ENCODE measurements at places on chromosomes 5 and 9.

DNA sequence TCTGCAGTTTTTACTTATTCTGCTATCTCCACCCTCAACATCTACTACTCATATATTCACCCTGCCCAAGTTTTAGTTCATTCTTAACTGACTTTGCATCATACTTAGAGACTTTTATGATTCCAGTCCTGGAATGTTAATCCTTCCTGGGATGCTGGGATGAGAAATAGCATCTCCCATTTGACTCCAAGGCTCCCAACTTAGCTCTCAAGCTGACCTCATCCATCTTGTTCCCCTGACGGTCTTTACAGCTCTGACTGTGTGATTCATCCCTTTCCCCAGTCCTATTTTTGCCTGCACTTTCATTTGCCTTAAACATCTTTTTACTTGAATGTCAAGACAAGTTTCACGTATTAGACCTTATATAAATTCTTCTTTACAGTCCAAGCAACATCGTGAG lies 297.8 kb downstream of the EPB41L4A start:
- no peak for DNase-seq

GRCh38 chr5:172420235-172420939 lies 33.9 kb downstream of the SH3PXD2B start:
- no peak for DNase-seq

DNA sequence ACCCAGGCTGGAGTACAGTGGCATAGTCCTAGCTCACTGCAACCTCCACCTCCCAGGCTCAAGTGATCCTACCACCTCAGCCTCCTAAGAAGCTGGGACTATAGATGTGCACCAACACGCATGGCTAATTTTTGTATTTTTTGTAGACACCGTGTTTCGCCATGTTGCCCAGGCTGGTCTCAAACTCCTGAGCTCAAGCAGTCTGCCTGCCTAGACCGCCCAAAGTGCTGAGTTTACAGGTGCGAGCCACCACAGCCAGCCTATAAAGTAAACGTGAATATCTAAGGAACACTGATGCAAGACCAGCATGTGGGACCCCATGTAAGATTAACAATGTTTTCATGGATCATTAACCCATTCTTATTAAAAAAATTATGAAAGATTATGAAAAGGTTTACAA lies 15.9 kb downstream of the ANXA2R start:
- DNase-seq: no peak

- no peak for DNase-seq
Measured at GRCh38 chr5:95975703-95976102, 14.1 kb upstream of the ELL2 start.

DNA sequence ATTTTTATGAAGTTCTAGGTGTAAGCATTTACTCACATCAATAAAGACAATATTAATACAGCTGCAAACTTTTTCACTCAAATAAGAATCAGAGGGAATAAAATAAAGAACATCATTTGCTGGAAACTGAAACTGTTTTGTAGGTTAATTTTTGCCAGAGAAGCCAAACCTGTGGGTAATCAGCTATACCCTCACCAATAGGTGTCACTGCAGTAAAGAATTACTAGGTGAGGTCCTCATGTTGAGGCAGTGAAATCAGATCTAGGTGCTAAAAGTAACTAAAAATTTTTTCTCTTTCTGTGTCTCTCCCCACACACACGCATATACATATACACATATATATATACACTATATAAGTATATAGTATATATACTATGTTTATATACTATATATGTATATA lies 1016.3 kb upstream of the SEMA6A start:
- DNase-seq: no peak

- no peak for DNase-seq
Measured at GRCh38 chr9:104319685-104320084, 184.4 kb upstream of the OR13F1 start.

GRCh38 chr5:82105457-82105856 lies 133.6 kb downstream of the ATG10 start:
- DNase-seq: no peak

DNA sequence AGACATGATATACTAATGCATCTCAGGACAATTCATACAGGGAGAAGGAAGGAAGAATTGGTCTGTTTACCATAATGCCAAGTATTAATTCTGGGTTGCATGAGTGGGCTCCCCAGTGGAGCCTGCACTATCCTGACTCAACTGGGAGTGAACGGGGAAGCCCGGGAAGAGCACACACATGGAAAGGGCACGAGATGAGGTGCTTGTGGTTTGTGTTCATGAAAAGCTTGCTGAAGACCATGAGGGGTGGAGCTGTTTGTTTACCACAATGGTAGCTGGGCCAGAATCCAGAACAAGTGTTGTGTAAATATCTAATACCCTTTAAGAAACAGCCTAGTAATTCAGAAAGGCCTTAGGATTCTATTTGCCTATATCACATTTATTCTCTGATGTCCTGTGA lies 44.6 kb downstream of the POC5 start:
- DNase-seq: no peak

DNA sequence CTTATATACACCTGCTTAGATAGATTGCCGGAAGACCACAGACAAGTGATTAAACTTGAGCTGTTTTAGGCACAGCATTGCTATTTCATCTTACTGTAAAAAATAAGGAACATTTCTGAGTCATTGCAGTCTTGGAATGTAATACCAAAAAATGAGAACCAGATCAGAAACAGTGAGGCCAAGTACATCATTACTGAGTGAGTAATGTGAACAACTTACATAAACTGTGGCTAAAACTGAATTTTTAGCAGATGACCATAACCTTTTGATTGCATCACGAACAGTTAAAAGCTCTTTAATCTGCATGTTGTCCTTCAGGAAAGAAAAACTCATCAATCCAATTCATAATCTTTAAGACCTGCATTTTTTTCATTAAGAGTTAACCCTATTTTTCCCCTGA lies 157.1 kb upstream of the FGF10 start:
- no peak for DNase-seq

GRCh38 chr5:123700624-123701287 lies 188.8 kb downstream of the CSNK1G3 start:
- no peak for DNase-seq

DNA sequence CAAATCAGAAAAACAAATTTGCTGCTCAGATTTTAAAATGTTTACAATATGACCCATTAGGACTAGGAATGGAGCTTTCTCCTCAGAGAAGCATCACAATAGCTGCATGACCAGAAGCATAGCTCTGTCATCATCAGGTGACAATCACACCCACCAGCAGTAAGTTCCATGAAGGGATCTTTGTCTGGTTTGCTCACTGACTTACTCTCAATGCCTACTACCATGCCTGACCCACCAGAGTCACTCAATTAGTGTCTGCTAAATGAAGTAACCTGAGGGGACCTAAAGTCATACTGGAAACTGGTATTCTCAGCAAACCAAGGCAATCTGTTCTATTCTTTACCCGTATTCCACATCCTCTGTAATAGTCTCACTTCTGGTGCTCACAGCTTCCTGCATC lies 7.7 kb downstream of the ERMP1 start:
- no peak for DNase-seq

- no peak for DNase-seq
Measured at GRCh38 chr5:39783756-39784421, 359.1 kb upstream of the DAB2 start.

- DNase-seq: no peak
Measured at GRCh38 chr9:87542141-87542540, 44.5 kb downstream of the DAPK1 start.

- no peak for DNase-seq
Measured at GRCh38 chr5:96256795-96257470, 176.1 kb downstream of the PCSK1 start.

GRCh38 chr9:14863402-14863801 lies 46.8 kb downstream of the FREM1 start:
- no peak for DNase-seq

- DNase-seq: no peak
Measured at GRCh38 chr5:55679556-55679955, 32.6 kb downstream of the SLC38A9 start.

GRCh38 chr5:176400382-176401156 lies 12.0 kb downstream of the HIGD2A start:
- DNase-seq: no peak

DNA sequence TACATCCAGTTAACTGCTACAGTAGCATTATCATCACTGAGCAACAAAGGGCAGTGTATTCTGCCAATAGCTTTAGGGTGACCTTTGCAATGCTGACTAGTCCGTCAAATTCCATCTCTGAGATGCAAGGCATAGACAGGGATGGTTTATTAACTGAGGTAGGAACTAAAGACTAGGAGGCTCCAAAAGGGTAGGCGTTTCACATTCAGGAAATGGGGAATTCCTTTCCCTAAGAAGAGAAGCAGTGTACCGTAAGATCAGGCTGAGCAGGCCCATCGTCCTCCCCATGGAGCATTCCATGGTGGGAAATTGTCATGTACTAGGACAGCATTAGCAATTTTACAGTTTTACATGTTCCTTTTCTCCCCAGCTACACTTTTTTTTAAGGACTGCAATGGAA lies 157.7 kb downstream of the BNC2 start:
- no peak for DNase-seq

DNA sequence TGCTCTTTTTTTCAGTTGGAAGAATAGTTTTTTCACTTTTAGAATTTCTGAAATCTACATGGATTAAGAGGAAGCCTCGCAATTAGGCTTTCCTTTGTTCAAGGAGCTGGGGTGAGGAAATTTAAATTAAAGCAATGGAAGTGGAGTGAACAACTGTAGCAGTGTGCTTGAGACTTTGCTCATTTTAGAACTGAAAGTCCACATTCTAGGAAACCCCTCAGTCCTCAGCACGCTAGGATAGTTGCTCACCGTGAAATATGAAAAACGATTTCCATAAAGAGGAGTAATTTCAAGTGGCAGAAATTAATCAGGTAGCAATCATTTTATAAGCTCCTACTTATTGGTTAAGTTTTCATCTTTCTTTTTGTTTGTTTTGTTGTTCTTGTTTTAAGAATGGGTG lies 243.0 kb upstream of the ITGA1 start:
- DNase-seq: no peak

GRCh38 chr5:172074896-172075295 lies 68.5 kb upstream of the FBXW11 start:
- no peak for DNase-seq

GRCh38 chr9:127303830-127304229 lies 39.3 kb downstream of the GARNL3 start:
- DNase-seq: no peak

GRCh38 chr9:76413658-76414057 lies 19.4 kb upstream of the RFK start:
- no peak for DNase-seq

- DNase-seq: no peak
Measured at GRCh38 chr5:68641211-68641610, 425.7 kb downstream of the PIK3R1 start.

DNA sequence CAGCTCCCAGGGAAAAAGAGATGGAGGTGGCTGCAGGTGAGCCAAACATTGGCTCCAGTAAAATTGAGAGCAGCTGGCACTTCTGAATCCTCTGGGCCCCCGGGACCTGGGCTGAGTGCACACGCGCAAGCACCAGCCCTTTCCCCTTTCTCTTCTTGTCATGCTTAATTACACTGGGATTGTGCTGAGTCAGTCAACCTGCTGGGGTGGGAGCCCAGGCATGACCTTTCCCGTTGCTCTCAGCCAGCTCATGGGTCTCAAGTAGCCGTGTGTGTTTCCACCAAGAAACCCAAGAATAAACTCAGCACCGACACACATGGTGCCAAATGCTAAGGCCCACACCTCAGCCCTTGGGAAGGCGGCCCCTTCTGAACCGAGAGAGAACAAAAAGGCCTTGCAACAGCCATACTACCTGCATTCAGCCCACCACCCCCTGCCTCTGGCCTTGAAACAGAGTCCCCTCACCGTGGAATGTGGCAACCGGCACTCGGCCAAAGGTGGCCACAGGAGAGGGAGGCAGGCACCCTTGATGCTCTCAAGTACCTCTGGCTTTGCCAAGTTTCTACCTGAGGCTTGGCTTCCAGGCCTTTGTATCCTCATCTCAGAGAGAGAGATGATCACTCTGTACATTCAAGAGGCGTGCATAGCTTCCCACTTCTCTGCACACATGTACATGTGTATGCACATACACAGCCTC lies 28.1 kb downstream of the SLIT3 start:
- no peak for DNase-seq

DNA sequence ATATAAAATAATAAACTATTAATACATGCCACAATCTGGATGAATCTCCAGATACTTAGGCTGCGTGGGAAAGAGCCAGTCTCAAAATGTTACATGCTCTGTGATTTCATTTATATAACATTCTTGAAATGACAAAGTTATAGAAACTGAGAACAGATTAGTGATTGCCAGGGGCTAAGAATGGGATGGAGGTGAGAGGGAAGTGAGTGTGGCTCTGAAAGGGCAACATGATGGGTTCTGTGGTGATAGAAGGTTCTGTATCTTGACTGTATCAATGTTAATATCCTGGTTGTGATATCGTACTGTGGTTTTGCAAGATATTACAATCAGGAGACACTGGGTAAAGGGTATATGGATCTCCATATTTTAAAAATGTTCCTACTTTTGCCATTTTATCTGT lies 50.7 kb downstream of the SPEF2 start:
- no peak for DNase-seq

GRCh38 chr5:137621861-137622823 lies 113.7 kb downstream of the KLHL3 start:
- DNase-seq: no peak

DNA sequence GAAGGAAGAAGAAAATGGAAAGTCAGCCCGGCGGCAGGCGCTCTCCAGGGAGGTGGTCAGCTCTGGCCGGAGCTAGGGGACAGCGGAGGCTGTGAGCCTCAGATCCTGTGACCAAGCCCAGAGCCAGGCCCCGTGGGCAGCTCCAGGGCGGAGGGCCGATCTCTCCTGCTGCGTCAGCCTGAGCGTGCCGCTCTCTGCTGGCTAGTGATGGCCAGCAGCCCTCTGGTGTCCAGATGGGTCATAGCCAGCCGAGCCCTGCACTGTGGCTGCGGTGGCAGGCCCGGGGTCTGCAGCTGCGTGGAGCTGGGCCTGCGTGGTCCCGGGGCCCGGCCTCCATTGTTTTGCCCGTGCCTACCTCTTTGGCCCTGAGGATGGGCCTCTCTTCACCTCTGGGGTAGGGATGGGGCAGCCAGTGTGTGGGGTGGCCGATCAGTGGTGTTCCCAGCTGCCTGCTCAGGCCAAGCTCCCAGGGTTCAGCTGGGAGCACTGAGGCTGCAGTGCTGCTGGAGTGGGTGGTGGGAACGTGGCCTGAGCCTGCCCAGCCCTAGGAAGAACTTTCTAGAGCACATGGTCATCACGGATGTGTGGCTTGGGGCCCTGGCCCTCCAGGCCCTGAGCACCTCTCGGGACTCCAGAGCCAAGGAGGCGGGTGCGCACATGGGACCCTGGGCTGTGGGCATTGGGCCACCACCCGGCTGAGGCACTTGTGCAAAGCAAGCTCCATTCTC lies 17.1 kb upstream of the NRARP start:
- no peak for DNase-seq

Data from stimulated activated effector memory CD8-positive, alpha-beta T cell treated with anti-CD3 and anti-CD28 coated beads, Interleukin-12 subunit alpha, Interleukin-12 subunit beta, amount 100 ng/mL, for 72 hours (primary cell).